ENCODE measurements at places on chromosomes 1 and 21. TPM values are rescaled to one million over a fixed set of nuclear protein-coding genes. Genes with fewer than 3 reads are reported as not detected.

Gene PKNOX1
- 23.1 TPM for total RNA-seq

Gene POU3F1
- total RNA-seq: 19.1 TPM

Gene EDARADD
- 2.2 TPM for total RNA-seq

Gene SPRR1A
- not detected for total RNA-seq

Gene COL6A1
- total RNA-seq: 247 TPM

Gene BMP8B
- total RNA-seq: 40.2 TPM

Gene GBP4
- 19.4 TPM for total RNA-seq

Gene KIF2C
- total RNA-seq: 1.2 TPM

Gene TMEM53
- 12.5 TPM for total RNA-seq

Gene CBR3
- total RNA-seq: 15.4 TPM

DNA sequence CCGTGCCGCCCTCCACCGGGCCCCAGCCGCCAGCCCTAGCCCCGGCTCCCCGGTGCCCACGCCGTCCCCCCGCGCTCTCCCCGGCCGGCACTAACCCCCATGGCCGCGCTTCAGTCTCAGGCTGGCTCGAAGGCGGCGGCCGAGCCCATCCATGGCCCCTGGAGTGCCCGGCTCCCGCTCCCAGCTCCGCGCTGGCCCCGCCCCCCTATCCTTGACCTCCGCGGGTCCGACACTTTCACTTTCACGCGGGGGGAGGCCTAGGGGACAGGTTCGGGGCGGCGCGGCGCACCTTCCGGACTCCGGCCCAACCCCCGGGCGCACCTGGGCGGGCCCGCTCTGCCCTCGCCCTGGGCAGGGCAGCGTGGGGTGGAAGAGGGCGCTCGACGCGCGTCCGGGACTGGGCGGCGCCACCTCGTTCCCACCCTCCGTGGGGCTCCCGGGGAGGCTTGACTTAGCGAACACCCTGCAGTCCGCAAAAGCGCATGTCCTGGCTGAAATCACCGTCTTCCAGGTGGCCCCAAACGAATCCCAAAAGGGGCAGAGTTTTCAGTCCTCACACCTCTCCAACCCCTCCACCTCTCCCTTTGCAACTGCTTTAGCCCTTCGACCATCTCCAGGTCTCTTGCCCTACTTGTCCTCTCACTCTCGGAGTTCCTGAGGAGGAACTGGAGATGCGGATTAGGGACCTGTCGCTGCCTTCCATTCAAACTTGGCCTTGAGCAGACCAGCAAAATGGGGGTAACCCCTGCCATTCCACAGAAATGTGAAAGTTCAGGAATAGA lies 3.9 kb upstream of the DENND2D start:
- DNase-seq: no peak

DNA sequence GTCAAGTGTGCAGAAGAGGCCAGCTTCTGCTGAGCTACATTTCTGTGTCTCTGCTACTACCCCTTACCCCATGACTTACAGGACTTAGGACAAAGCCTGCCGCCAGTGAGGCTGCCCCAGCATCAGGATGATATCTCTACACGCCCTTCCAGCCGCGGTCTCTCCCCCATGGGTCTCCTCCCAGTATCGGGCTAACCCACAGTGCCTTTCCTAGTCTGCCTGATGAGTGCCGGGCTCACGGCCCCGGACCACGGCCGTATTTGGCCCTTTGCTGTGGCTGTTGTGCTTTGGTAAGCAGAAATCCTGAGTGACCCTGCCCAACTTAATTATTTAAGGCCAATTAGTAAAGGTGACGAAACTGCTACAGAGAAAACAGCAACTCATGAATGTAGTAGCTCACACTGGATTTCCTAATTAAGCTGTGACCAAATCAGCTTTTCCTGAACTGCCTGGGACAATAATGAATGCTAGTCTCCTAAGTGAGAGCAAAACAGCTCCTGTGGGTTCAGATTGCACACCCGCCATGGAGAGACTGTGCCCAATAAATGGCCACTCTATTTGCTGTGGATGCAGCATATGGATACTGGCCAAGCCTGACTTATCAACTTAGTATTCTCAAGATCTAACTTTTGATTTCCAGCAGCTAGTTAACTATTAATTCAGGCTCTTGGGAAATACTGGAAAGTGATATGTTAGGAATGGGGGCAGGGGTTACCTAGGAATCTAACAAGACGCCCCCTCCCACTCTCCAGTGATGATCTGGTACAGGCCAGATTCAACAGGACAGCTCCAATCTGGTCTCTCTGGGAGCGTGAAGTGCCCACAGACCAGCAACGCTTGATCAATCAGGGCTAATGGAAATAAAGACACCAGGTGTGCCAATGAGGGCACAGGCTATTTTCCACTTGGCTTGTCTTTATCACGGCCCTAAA lies 123.3 kb upstream of the IFFO2 start:
- DNase-seq: no peak

- no peak for DNase-seq
Measured at GRCh38 chr1:218557731-218558130, 212.6 kb downstream of the TGFB2 start.

- no peak for DNase-seq
Measured at GRCh38 chr1:24952413-24952841, 22.4 kb upstream of the RUNX3 start.

DNA sequence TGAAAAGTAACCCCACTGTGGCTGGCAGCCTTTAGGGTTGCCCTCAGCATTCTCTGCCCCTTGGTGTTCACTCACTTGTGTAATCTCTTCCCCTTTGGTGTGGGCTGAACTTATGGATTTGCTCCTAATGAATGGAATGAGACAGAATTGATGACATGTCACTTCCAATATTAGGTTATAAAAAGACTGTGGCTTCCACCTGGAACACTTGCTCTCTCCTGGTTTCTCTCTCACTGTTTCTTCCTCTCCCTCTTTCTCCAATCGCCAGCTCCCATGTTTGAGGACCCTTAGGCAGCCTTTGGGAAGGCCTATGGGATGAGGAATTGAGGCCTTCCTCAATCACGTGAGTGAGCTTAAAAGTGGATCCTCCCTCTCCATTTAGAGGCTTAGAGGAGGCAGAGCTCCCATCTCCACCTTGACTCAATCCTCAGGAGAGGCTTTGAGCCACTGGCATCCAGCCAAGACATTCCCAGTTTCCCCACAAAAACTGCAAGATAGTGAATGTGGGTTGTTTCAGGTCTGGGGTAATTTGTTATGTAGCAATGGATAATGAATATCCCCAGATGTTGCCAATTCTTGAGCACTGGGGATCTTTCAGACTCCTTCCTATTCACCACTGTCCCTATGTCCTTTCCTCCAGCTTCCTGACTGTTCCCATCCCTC lies 95.5 kb upstream of the CD34 start:
- no peak for DNase-seq

DNA sequence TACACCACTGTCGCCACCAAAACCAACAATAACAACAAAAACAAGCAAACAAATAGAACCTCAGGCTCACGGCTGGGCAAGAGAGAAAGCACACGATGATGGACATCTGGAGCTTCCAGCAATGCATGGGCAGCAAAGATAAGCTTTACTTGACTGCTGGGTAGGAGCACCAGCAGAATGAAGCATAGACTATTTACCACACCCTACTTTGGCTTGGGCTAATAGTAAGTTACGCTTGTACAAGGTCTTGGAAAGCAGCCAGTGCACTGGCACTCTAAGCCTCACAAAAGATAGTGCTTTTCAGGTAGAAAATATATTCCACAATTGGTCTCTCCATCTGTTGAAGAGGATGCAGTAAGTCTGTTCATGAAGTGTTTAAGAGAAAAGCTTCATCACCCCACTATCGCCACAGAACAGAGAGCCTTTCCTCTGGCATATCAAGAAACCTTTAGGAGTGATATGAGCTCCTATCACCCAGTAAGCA lies 13.6 kb downstream of the ADIPOR1 start:
- DNase-seq: no peak

DNA sequence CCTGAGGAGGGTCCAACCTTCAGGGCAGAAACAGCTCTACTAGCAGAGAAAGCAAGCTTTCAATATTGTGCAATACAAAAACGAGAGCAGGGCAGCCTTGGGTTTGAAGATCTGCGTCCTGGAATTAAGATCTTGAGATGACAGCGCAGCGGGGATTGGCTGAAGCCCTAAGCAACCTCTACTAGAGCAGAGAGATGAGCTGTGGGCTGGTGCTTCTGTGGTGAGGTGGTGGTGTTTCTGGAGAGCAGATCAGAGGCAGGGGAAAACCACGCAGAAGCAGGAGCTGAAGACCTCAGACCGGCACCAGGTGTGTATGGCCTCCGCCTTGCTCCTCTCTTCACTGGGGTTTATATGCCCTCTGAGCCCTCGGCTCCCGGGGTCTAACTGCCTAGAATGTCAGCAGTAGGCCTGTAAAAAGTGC lies 12.5 kb downstream of the TRAF3IP3 start:
- DNase-seq: no peak

GRCh38 chr21:18235545-18235944 lies 9.1 kb upstream of the CHODL start:
- DNase-seq: no peak

DNA sequence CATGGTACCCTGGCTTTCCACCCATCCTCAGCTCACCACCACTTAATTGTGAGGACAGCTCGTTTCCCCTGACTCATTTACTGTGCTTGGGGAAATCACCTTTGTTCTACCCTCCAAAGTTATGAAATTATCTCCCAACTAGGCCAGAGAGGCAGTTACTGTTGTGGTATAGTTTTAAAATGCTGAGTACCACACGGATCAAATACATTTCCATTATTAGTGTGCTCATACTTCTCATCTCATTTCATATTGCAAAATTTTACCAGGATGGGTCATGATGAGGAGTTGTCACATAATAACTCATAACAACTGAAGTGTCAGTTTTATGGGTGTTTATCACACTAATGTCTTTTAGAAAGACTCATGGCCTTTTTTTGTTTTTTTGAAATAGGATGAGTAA lies 9.2 kb upstream of the OR2B11 start:
- no peak for DNase-seq

- no peak for DNase-seq
Measured at GRCh38 chr1:200337410-200337809, 72.4 kb downstream of the ZNF281 start.

DNA sequence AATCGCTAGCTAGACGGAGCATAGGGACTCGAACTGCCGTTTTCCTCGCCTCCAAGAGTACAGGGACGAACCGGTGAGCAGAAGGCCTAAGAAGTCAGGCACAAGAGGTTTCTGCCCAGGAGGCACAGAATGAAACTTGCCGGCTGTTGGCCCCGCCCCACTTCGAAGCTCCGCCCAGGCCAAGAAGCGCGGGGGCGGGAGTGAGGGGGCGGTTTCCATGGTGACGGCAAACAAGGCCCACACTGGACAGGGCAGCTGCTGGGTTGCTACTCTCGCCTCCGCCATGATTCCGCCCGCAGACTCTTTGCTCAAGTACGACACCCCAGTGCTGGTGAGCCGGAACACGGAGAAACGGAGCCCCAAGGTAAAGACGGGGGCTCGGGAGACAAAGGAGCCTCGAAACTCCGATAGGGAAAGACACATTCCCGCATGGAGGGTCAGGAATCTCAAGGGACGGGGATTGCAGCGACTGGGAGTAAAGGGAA lies at the start of gene DNALI1:
Gene DNALI1 (plus strand): TSS at position 229 of the 485 bp plus-strand sequence. CDS start 55 bp downstream, at position 284.
- peak; percentile 91 for DNase-seq

GRCh38 chr1:227449051-227449450 lies 114.3 kb upstream of the ZNF678 start:
- no peak for DNase-seq

- no peak for DNase-seq
Measured at GRCh38 chr1:147349533-147349932, 107.0 kb downstream of the CHD1L start.

- peak; percentile 43 for DNase-seq
Measured at GRCh38 chr1:2983319-2983705, 38.0 kb upstream of the ACTRT2 start.

Measured in sciatic nerve (tissue), 2 donors.